ENCODE measurements at places on chromosomes 2 and 18.
A peak's percentile ranks its signal among the peaks of the same experiment; 100 is the strongest.

GRCh38 chr18:40375837-40376236, 1579.2 kb upstream of the PIK3C3 start:
- no peak overlapping the region for H3K4me3 ChIP-seq
- H3K4me1 ChIP-seq, result no peaks in the 10 kb centered on the region
- H3K36me3 ChIP-seq, result no peaks in the 10 kb centered on the region
- no peak overlapping the region for H3K27ac ChIP-seq
- no peaks in the 10 kb centered on the region for H3K27me3 ChIP-seq

DNA sequence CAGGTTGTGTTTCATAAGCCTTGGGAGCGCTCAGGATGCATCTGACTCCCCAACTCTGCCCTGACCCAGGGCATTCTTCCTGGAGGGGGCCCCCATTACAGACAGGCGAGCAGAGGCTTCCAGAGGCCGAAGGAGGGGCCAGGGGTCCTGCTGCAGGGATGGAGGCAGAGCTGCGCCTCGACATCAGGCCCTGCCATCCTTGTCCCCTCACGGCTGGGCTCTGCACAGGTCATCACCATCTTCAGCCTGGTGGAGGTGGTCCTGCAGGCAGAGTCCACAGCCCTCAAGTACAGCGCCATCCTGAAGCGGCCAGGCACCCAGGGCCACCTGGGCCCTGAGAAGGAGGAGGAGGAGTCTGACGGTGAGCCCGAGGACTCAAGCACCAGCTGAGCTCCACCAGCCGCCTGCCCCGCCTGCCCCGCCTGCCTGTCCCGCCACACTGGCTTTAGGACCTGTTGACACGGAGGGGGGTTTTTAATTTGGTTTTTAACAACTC, 42.3 kb upstream of the ALPP start:
- no peaks in the 10 kb centered on the region for H3K27me3 ChIP-seq
- H3K4me1 ChIP-seq, result no peaks in the 10 kb centered on the region
- no peaks in the 10 kb centered on the region for H3K36me3 ChIP-seq
- no peak for DNase-seq
- H3K4me3 ChIP-seq, result no peak overlapping the region
- no peak overlapping the region for H3K27ac ChIP-seq

DNA sequence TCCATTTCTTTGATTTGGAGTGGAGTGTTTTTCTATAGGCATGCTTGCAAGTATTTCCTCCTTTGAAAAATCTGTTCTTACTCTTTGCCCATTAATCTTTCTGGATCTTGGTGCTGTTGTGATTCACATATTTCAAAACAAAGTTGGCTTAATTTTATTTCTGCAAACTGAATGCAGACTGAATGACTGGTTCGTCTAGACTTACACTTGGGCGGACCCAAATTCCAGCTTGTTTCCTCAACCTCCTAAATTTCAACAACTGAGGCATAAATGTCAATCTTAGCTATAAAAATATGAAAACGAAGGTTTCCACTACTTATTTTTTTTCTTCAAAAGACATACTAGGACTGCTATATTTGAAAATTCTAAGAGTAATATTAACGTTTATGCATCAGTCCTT, 59.0 kb downstream of the ANKRD44 start:
- H3K27me3 ChIP-seq, result no peaks in the 10 kb centered on the region
- peaks cover 20% of the 10 kb centered on the region for H3K36me3 ChIP-seq
- H3K27ac ChIP-seq, result peak overlapping the region; percentile 83
- H3K4me3 ChIP-seq, result no peak overlapping the region
- H3K4me1 ChIP-seq, result peaks cover 84% of the 10 kb centered on the region
- DNase-seq, result no peak

DNA sequence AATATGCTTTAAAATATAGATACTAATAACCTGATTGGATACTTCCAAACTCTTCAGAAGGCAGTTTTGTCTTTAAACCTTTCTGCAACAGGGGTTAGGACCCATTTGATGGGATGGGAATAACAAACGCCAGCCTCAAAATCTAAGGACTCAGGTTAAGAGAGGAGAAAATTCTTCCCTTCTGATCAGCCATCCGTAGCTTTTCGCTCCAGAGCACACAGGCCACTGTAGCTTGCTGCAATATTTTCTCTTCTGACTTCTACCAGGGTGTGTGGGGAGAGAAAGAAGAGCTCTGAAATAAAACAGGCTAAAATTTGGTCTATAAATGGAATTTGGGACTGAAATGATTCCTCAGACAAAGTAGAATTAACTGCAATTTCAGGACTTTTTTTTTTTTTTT, 95.1 kb downstream of the ALPK2 start:
- DNase-seq, result no peak
- no peak overlapping the region for H3K27ac ChIP-seq
- H3K4me1 ChIP-seq, result peaks cover 48% of the 10 kb centered on the region
- peaks cover 5% of the 10 kb centered on the region for H3K27me3 ChIP-seq

DNA sequence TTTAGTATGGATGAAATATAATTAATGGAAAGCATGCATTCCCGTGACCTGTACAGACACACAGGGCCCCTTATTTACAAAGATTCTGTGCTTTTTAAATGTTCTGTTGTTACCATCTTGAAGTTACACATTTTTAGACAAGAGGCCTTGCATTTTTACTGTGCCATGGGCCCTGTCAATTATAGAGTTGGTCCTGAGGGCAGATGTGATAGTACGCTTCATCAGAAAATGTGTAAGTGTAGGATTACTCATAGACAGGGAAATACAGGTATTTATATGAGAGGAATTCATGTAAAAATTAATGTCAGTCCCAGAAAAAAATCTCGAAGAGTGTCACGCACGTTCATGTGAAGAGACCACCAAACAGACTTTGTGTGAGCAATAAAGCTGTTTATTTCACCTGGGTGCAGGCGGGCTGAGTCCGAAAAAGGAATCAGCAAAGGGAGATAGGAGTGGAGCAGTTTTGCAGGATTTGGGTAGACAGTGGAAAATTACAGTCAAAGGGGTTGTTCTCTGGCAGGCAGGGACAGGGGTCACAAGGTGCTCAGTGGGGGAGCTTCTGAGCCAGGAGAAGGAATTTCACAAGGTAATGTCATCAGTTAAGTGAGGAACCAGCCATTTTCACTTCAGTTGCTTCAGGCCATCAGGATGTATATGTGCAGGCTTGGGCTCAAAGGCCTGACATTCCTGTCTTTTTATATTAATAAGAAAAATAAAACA, 12.2 kb upstream of the ALPK2 start:
- H3K4me1 ChIP-seq, result peaks cover 9% of the 10 kb centered on the region
- H3K36me3 ChIP-seq, result no peaks in the 10 kb centered on the region
- DNase-seq, result no peak
- H3K27me3 ChIP-seq, result no peaks in the 10 kb centered on the region
- no peak overlapping the region for H3K27ac ChIP-seq
- no peak overlapping the region for H3K4me3 ChIP-seq

GRCh38 chr2:199471443-199472057, 13.8 kb upstream of the SATB2 start:
- no peak overlapping the region for H3K27ac ChIP-seq
- no peak for DNase-seq
- H3K4me3 ChIP-seq, result no peak overlapping the region
- peaks cover 85% of the 10 kb centered on the region for H3K27me3 ChIP-seq

DNA sequence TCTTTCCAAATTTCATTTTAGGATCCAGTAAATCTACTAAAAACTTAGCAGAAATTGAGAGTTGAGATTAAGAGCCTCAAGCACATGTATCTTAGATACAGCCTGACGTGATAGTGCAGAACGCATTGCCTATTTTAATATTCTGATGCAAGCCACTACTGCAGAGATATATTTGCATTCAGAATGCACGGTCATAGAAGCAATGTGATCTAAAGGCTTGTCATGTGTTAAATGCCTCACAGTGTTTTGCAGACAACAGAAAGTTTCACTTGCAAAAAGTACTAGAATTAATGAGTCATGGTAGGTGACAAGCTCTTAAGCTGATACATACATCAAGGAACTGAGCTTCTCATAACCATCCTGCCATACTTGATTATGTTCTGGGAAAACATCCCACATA, 886.7 kb upstream of the CHAC2 start:
- no peak overlapping the region for H3K4me3 ChIP-seq
- no peaks in the 10 kb centered on the region for H3K4me1 ChIP-seq
- no peaks in the 10 kb centered on the region for H3K36me3 ChIP-seq
- H3K27me3 ChIP-seq, result no peaks in the 10 kb centered on the region
- DNase-seq, result no peak

DNA sequence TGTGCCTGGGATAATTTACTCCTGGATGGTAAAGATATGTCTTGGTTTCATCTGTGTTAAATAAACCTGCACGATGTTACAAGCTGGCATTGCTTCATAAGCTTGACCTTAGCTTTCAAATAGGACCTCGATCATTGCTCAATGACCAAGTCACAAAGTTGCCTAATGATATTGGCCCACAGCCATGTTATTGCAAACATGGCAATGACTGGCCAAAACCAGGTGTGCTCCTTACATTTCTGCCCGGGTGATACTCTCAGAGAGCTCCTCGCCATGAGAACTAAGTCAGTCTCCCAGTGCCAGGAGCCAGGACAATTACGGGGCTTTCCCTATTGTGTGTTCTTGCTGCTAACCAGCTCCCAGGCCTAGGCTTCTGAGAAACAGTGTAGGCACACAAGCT, 72.5 kb upstream of the CYP1B1 start:
- no peak for DNase-seq
- H3K4me1 ChIP-seq, result no peaks in the 10 kb centered on the region
- no peaks in the 10 kb centered on the region for H3K36me3 ChIP-seq
- no peak overlapping the region for H3K4me3 ChIP-seq

- H3K36me3 ChIP-seq, result no peaks in the 10 kb centered on the region
- no peaks in the 10 kb centered on the region for H3K27me3 ChIP-seq
- peak overlapping the region; percentile 11 for H3K4me3 ChIP-seq
- peaks cover 17% of the 10 kb centered on the region for H3K4me1 ChIP-seq
- no peak overlapping the region for H3K27ac ChIP-seq
Measured at GRCh38 chr2:71224457-71224856, 2.4 kb downstream of the PAIP2B start.

DNA sequence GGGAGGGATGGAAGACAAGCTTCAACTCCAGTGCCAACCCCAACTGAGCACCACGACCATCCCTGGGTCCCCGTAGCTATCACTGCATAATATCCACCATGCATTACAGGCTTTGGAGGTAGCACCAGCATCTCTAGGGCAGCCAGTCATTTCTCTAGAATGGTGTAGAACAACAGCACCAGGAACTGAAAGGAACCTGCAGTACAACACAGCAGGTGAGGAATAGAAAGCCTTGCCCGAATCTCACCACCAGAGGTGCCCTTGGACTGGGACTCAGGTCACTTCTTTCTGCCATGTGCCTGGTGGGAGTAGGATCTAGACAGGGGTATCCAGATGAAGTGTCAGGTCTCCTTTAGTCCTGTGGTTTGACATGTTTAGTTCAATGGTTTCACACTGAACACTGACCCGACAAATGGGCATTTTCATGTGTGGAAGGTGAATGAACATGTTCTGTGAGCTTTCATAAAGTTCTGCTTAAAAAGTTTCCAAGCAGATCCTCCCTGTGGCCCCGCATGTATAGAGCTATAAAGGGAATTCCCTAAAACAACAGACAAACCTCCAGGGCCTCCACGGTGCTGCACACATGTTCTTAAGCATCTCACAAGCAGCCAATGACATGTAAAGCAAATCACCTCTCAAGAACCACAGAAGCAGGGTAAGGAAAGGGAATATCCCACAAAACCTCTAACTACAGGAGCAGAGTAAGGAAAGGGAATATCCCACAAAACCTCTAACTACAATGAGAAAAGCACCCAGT, 208.3 kb downstream of the AFF3 start:
- no peaks in the 10 kb centered on the region for H3K36me3 ChIP-seq
- no peaks in the 10 kb centered on the region for H3K27me3 ChIP-seq
- no peak overlapping the region for H3K27ac ChIP-seq
- H3K4me3 ChIP-seq, result no peak overlapping the region

DNA sequence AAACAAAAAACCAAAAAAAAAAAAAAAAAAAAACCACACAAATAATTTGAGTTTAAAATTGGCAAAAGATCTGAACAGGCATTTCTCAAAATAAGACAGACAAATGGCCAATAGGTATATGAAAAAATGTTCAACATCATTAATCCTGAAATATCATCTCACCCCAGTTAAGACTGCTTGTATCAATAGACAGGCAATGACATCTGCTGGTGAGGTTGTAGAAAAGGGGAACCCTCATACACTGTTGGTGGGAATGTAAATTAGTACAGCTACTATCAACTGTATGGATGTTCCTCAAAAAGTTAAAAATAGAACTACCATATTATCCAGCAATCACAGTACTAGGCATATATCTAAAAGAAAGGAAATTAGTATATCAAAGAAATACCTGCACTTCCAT, 523.1 kb downstream of the XIRP2 start:
- H3K4me3 ChIP-seq, result no peak overlapping the region
- H3K36me3 ChIP-seq, result no peaks in the 10 kb centered on the region
- H3K27ac ChIP-seq, result no peak overlapping the region
- DNase-seq, result no peak
- no peaks in the 10 kb centered on the region for H3K4me1 ChIP-seq

GRCh38 chr2:154707994-154708575, 9.6 kb downstream of the KCNJ3 start:
- DNase-seq, result no peak
- no peak overlapping the region for H3K27ac ChIP-seq
- H3K27me3 ChIP-seq, result no peaks in the 10 kb centered on the region
- H3K36me3 ChIP-seq, result no peaks in the 10 kb centered on the region
- no peak overlapping the region for H3K4me3 ChIP-seq

DNA sequence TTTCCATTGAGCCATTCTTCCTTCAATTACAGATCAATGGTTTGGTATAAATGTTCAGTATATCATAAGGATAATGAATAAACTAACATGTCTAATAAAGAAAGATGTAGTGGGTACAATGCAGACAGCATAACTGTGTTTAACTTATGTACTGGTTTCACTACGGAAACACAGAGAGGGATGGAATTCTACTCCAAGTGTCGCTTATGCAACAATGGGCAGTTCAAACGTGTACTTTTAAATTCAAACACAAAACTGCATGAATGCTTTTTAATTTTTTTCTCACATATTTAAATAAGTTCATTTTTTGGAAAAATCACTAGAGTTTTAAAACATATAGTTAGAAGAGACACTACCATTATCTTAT, 74.7 kb downstream of the COBLL1 start:
- H3K27me3 ChIP-seq, result no peaks in the 10 kb centered on the region
- no peak overlapping the region for H3K27ac ChIP-seq
- H3K36me3 ChIP-seq, result no peaks in the 10 kb centered on the region
- H3K4me1 ChIP-seq, result no peaks in the 10 kb centered on the region
- H3K4me3 ChIP-seq, result no peak overlapping the region

Measured in naive thymus-derived CD8-positive, alpha-beta T cell (primary cell).